Renal pelvis (tissue), 12 donors: ENCODE measurements at places on chromosomes 13 and 19. TPM values are rescaled to one million over a fixed set of nuclear protein-coding genes. Genes with fewer than 3 reads are reported as not detected.
A peak's percentile ranks its signal among the peaks of the same experiment; 100 is the strongest.

- DNase-seq = peak; percentile 42
Observed at GRCh38 chr13:94312511-94313216, 166.8 kb downstream of the DCT start.

DNA sequence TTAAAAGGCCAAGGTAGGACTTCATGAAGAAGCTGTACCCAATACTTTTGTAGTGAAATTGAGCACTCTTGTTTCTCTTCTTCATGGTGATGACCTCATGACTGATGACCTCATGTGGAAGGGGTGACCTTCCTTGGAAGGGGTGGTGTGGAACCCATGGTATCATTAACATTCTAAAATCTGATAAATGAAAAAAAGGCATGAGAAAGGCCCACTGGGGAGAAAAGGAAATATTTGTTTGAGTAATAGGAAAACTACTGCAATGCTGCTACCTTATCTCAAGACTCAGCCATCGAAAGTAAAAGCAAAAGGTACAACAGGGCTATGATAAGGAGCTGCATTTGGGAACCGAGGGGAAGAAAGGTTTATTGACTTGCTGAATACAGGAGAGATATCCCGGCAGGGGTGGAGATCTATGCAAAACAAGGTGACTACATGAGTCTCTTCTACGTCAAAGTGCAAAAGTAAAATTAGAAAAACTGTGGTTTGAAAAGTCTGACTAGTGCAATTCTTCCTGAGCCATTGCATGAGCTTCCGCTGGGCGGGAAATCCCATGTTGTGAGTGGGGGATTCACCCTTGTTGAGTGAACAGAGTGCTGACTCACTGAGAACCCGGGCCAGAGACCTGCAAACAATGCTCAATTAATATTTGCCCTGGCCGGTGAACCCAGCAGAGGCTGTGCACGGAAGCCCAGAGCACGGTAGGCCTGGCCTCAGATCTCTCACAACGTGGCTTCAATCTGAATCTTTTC is 138.9 kb upstream of the RFC3 start:
- no peak for DNase-seq

GRCh38 chr19:1274852-1275259 is 474 bp upstream of the FAM174C start:
- no peak for DNase-seq

The ERFL gene
- polyA plus RNA-seq = 0.09 TPM

The FCAR gene
- polyA plus RNA-seq = 0.29 TPM
